Tibial nerve (tissue), 4 donors: ENCODE measurements at places on chromosomes 2 and 18. TPM values are rescaled to one million over a fixed set of nuclear protein-coding genes. Genes with fewer than 3 reads are reported as not detected.

DSC1 gene
- not detected for total RNA-seq

DNAJC5G gene
- not detected for total RNA-seq

NCKAP5 gene
- 11.7 TPM for total RNA-seq

ABHD1 gene
- total RNA-seq: not detected

CNRIP1 gene
- total RNA-seq: 45.0 TPM

GRCh38 chr2:105224444-105224843 is 17.1 kb upstream of the GPR45 start:
- no peak for DNase-seq

- DNase-seq: no peak
Measured at GRCh38 chr2:24731923-24732322, 61.3 kb downstream of the PTRHD1 start.

DNA sequence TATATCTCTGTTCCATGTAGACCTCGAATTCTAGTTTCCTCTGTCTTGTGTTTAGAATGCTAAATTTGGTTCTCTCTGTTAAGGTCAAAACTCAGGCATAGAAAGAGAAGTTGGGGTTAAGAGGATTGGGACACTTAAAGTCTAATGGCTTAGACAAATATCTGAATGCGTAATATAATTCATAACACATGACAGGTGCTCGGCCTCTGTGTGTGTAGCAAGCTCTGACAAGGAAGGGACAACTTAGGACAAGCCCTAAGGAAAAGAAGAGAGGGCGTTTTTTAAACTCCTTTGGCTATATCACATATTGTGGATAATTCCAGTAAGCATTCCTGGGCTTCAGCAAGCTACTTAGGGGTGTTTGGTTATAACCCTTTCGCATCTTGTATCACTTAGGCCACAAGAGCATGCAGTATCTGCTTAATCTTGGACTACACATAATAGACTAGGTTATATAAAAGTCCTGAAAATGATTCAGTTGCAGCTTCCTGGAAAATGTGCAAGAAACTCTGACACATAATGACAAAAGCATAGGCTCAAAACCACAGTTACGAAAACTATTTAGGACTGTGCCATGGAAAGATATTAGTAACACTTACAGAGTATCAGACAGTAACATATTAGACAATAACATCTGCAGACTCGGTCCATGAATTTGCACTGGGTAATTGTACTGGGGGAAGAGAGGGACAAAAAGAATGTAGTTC is 16.1 kb upstream of the CREB1 start:
- DNase-seq: no peak

DNA sequence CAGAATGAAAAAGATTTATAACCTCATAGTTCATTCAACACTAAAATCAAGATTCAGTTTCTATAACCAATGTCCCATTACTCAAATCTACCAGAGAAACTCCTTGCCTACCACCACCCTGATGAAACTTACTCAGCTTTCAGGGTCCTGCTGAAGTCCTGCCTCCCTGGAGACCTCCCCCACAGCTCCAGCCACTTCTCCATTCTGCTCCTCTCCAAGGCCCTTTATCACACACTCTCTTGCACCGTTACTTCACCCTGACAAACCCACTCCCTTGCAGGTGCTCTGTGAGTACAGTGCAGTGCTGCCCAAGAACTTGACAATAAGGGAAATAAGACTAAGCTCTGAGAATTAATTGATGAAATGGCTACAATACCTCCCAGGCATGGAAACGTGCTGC is 83.5 kb upstream of the CDCA7 start:
- DNase-seq: no peak
